Activated CD8-positive, alpha-beta T cell treated with anti-CD3 and anti-CD28 coated beads, Interleukin-2, amount 10 ng/mL, durations not matched to agents 7 days and 5 days (primary cell): ENCODE measurements at places on chromosomes 6 and 20. TPM values are rescaled to one million over a fixed set of nuclear protein-coding genes. Genes with fewer than 3 reads are reported as not detected.

NKX2-2 gene
- not detected for total RNA-seq

ARHGAP40 gene
- not detected for total RNA-seq

TMC2 gene
- total RNA-seq = not detected

VWA7 gene
- 6.6 TPM for total RNA-seq

CLVS2 gene
- total RNA-seq = not detected

IFT52 gene
- 15.8 TPM for total RNA-seq

GPSM3 gene
- total RNA-seq = 223 TPM

BFSP1 gene
- total RNA-seq = 0.55 TPM
